ENCODE measurements at places on chromosomes 3 and 15.

- DNase-seq = no peak
Observed at GRCh38 chr15:68599153-68599545, 20.4 kb downstream of the CORO2B start.

DNA sequence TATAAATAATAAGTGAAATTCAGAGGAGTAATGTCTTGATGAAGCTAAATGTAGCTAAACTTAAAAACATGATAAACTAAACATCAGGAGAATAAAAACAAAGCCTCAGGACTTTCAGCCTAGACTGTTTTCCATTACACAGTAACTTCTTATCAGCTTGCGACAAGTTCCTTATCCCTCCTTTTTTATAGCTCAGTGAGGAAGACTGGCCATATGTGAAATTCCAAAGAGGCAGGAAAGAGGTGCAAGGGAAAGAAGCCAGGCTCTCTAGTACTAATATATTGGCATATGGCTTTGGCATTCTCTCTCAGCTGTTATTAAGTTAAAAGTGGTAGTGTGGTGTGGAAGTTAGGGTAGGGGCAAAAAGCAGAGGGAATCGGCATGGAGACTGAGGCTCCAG is 4.4 kb downstream of the COX17 start:
- DNase-seq = no peak

- DNase-seq = no peak
Observed at GRCh38 chr15:78312957-78313356, 13.5 kb upstream of the SKIC8 start.

GRCh38 chr3:65342084-65342683 is 654.4 kb upstream of the ADAMTS9 start:
- no peak for DNase-seq

GRCh38 chr3:130258532-130258952 is 86.9 kb upstream of the COL6A5 start:
- DNase-seq = no peak

DNA sequence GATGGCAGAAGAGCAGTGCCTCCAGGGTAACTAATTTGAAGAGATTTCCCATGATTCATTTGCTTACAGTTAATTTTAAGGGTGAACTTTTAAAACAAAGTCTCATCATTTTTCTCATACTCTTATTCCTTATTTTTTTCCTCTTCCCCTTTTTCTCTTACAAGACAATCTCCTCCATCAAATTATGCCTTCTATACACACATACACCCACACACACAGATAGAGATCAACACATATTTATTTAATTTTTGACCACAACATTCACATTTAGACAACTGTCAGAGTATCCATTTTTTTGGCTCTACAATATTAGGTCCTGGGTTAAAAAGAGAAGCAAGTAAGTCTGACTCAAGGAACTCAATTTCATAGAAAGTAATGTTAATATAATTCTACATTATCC is 37.6 kb downstream of the AAGAB start:
- DNase-seq = no peak

DNA sequence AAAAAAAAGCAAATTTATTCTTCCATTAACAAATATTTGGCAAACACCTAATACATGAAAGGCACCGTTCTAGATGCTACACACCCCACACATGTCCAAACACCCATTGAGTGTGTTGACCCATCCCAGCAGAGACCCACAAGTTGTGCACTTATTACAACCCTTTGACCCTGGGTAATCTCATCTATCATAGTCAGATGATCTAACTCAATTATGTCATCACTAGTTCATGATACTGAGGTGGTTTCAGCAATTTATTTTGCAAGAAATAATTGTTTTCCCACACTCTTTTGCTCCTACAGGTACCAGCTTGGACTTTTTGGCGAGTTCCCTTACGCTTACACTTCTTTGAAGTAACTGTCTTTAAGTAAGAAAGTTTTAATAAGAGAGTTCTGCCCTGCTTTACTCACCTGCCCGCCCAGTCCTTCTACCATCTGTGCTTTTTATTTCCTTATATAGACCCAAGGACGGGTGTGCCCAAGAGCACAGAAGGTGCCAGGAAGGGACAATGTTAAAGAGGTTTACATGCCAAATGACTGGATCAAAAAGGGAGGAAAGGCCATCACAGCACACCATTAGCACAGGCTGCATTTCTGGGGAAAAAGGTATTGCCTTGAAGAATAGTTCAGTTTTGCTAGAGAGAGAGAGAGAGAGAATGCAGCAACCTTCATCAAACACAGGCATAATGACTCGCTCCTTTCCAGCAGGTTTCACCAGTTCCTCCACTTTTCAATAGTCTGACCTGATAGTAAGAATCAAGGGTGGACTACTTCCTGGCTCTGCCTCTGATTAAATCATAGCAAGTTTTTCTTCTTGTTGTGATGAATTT is 54.5 kb upstream of the ATP11B start:
- no peak for DNase-seq

DNA sequence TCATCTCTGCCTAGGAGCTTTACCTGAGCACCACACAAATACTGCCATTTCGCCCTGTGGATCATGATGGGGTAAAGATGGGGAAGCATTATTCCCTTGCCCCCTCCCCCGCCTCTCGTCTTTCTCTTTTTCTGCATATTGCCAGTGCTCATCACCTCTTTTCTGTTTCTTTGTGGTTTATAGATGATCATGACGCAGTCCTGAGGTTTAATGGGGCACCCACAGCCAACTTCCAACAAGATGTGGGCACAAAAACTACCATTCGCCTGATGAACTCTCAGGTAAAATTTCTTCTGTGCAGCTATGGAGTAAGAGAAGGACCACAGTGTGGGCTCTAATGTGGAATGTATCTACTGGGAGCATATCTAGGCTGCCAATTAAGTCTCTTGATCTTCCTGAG is 88.2 kb downstream of the RPL39L start:
- no peak for DNase-seq

DNA sequence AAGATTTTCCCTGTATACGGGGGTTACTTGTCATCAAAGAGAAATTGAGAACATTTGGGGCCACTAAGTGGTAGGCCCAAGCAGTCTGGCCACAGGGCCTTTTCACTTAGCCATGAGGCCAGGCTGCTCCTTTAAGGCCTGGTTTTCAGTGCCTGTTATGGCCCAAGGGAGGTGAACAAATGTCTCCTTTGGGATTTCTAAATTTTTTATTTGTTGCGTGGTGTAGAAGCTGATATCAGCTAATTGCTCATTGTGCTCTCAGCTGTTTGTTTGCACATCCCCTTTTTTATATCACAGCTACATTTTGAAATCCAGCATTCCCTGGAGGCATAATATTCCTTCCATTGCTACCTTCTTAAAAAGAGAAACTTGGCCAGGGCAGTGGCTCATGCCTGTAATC is 48.5 kb downstream of the RLBP1 start:
- DNase-seq = no peak

- no peak for DNase-seq
Observed at GRCh38 chr15:33795070-33795469, 173.2 kb upstream of the CHRM5 start.

DNA sequence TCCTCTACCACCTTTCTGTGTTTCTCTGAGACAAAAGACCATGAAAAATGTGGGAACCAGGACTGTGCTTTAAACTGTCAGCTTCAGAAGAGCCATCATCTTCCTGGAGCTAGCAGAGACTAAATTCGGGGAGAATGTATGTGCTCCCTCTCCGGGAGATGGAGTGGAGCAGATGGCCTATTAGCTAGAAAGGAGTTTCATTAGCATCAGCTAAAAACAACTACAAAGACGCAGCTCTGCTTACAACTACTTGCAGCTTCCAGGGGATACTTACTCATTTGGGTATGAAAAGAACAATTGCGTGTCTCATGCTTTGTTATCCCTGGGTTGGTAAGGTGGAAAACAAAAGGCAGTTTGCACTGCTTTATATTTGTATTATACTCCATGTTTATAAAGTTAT is 159.6 kb downstream of the MFSD1 start:
- DNase-seq = no peak

GRCh38 chr3:113287803-113288648 is 76.7 kb downstream of the BOC start:
- DNase-seq = peak; percentile 66

- DNase-seq = no peak
Observed at GRCh38 chr3:52393131-52393807, 51.6 kb downstream of the SEMA3G start.

- no peak for DNase-seq
Observed at GRCh38 chr3:25038922-25039321, 389.1 kb upstream of the RARB start.

DNA sequence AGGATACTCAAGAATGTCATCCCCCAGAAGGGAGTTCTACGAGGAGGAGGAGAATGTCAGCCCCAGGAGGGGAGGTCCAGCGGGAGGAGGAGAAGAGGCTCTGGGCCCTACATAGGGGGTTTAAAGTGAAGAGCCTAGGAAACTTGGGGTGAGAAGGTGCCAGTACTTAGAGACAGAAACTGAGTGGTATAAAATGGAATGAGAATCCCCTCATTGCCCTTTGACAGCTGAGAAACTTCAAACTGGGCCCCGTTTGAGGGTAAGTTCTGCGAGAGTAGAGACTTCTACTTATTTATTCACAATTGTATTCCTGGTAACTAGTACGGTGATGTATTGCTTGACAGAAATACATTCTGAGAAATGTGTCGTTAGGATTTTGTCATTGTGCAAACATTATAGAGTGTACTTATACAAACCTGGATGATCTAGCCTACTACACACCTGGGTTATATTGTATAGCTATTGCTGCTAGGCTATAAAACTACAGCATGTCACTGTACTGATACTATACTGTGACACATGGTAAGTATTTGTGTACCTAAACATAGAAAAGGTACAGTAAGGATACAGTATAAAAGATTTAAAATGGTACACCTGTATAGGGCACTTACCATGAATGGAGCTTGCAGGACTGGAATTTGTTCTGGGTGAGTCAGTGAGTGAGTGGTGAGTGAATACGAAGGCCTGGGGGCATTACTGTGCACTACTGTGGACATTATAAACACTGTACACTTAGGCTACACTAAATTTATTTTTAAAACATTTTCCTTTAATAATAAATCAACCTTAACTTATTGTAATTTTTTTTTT is 62.0 kb downstream of the TSC22D2 start:
- no peak for DNase-seq

DNA sequence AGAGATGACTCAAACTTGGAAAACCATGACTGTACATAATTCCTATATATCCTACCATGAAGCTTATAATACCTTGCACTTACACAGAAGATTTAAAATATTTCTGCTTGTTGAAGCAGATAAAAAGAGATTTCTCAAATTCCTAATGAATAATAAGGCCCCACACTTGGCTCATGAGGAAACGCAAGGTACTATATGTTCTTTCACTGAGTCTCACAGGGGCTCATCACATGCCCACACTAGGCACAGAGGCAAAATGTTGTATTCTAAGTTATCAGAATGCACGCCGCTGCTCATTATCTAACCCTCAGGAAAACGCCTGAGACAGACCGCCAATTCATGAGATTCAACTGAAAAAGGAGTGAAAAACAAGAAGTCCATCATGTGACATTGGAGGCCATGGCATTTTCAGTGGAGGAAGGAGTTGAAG is 5.6 kb downstream of the MYO1E start:
- DNase-seq = no peak

DNA sequence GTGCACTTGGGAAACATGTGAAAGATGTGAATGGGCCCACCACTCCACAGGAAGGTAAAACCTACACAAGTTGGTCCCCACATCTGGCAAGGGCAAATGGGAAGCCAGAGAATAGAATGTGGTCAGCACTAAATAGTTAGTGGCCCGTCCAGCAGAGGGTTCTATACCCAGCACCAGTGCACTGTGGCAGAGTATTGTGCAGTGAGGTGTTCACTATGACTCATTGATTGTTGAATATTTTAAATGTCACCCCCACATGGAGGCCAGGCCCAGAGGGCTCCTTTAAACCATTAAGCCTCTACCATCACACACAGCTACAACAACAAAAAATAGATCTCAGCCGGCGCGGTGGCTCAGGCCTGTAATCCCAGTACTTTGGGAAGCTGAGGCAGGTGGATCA is 11.7 kb downstream of the FRMD5 start:
- no peak for DNase-seq

- DNase-seq = no peak
Observed at GRCh38 chr3:117681619-117682018, 972.0 kb downstream of the TUSC7 start.

DNA sequence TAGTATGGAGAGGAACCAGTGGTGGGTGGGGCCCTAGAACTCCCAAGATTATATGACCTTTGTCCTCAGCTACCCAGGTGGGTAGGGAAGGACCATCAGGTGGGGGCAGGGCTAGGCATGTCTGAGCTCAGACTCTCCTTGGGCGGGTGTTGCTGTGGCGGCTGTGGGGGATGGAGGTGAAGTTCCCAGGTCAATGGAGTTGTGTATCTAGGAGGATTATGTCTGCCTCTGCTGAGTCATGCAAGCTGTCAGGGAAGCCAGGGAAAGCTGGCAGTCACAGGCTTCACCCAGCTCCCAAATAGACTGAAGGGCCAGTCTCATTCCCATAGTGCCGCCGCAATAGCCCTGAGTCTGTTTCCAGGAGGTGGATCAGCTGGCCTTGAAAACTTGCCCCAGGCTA is 139.7 kb upstream of the CFAP20DC start:
- DNase-seq = no peak

GRCh38 chr3:112730210-112730609 is 89.3 kb upstream of the CCDC80 start:
- DNase-seq = no peak

GRCh38 chr15:80779658-80780415 is 667 bp downstream of the CEMIP start:
- DNase-seq = no peak

DNA sequence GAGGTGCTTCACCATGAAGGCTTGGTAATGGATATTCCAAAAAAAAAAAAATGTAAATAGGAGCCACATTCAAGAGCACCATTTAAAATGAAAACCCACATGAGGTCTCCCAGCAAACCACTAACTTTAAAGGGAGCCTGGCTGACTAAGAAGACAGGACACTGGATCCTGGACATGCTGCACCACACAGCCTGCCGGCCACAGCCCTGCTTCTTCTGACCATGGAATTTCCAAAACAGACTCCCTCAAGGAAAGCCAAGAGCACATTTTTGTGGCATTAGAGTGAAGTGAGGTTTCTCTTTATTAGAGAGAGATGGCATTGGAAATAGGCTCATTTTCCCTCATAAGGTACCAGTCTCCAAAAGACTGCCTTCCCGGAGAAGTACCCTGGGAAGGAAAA is 113.9 kb downstream of the RORA start:
- no peak for DNase-seq

DNA sequence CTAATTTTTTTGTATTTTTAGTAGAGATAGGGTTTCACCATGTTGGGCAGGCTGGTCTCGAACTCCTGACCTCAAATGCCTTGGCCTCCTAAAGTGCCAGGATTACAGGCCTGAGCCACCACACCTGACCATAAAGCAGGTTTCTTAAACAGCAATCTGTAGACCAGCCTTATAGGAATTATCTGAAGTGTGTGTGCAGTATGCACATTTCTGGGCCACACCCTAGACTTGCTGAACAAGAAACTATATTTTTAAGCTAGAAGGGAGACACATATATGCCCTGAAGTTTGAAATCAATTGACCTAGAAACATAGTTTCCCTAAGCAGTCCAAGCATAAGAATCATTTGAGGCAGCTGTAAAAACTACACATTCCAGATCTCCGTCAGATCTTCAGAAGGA is 805.7 kb downstream of the TUSC7 start:
- no peak for DNase-seq

- no peak for DNase-seq
Observed at GRCh38 chr3:53763353-53763752, 82.9 kb downstream of the CHDH start.

- DNase-seq = no peak
Observed at GRCh38 chr15:64038878-64039610, 7.2 kb downstream of the DAPK2 start.

GRCh38 chr15:46751303-46751702 is 966.0 kb upstream of the SEMA6D start:
- no peak for DNase-seq

Measured in CD4-positive, alpha-beta T cell treated with Interleukin-17A for 4 hours (primary cell).